GM23338 (cell line): ENCODE measurements at places on chromosomes 5 and 9.

GRCh38 chr5:98130261-98131035 lies 643.0 kb upstream of the RGMB start:
- no peak for DNase-seq

DNA sequence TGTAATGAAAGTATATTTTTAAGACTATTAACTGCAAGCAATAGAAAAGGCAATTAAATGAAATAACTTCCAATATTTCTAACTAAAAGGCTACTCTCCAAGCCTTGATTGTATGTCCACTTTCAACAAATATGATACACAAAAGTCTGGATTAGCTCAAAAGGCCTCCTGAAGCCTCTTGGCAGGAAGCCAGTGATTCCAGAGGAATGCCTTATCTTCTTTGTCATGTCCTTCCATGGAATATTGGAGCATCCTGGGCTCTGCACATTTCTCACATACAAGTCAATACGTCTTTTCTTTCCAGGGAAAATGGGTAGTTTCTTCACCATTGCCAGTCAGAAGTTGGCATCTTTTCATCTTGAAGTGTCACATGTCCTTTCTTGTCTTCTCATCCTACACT lies 357.8 kb downstream of the KDM4C start:
- no peak for DNase-seq

DNA sequence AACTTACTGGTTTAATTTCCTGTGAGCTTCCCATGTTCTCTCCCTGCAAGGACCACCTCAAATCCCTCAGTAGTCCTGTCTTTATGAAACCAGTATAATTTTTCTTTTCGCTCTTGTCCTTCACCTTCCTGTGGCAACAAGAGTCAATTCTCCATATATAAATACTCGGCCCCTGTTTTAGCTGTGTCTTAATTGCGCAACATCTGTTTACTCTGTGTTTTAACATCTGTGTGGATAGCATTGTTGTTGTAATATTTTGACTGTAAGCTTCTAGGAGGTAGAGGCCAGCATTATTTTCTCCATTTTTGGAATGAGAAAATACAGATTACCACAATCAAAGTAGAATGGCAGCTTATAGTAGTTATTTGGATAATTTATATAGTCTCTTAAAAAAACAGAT lies 30.2 kb upstream of the CDKN2B start:
- DNase-seq: no peak

- no peak for DNase-seq
These were observed 88.4 kb upstream of the TNFSF8 start for GRCh38 chr9:115018547-115019435.

GRCh38 chr9:98101868-98102273 lies 17.2 kb downstream of the TRIM14 start:
- peak; percentile 62 for DNase-seq

GRCh38 chr5:169767938-169768337 lies 130.9 kb downstream of the DOCK2 start:
- DNase-seq: no peak

GRCh38 chr9:116152941-116153764 lies 438 bp upstream of the PAPPA start:
- peak; percentile 87 for DNase-seq
